ENCODE measurements at places on chromosomes 2 and 18. TPM values are rescaled to one million over a fixed set of nuclear protein-coding genes. Genes with fewer than 3 reads are reported as not detected.
A peak's percentile ranks its signal among the peaks of the same experiment; 100 is the strongest.

- peak; percentile 68 for DNase-seq
Measured at GRCh38 chr2:144372410-144373080, 147.4 kb downstream of the ZEB2 start.

The SPAG16 gene
- 27.7 TPM for polyA plus RNA-seq

GRCh38 chr2:24046599-24046929 is 627 bp downstream of the WDCP start:
- DNase-seq, result peak; percentile 64

GRCh38 chr2:230798769-230799399 is 65.9 kb upstream of the ITM2C start:
- peak; percentile 77 for DNase-seq

GRCh38 chr2:207257251-207258250 is 91.8 kb upstream of the KLF7 start:
- DNase-seq, result peak; percentile 21

DNA sequence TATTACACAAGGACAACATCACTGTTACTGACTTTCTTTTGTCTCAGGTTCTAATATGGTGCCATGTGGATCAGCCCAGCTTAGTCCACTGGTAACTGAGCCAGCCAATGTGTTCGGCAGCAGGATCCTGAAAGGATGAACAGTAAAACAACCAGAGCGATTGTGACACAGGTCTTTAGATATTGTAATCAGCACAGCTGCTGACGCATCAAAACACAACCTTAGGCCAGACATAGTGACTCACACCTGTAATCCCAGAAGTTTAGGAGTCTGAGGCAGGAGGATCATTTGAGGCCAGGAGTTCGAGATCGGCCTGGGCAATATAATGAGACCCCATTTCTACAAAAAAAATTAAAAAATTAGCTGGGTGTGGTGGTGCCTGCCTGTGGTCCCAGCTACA is 183.4 kb upstream of the CDH20 start:
- DNase-seq, result no peak

The NYAP2 gene
- not detected for polyA plus RNA-seq

GRCh38 chr2:233059797-233060500 is at the start of gene INPP5D:
Gene INPP5D (plus strand): TSS chr2:233060342. CDS start chr2:233060479, 137 bp downstream.
- no peak for DNase-seq

DNA sequence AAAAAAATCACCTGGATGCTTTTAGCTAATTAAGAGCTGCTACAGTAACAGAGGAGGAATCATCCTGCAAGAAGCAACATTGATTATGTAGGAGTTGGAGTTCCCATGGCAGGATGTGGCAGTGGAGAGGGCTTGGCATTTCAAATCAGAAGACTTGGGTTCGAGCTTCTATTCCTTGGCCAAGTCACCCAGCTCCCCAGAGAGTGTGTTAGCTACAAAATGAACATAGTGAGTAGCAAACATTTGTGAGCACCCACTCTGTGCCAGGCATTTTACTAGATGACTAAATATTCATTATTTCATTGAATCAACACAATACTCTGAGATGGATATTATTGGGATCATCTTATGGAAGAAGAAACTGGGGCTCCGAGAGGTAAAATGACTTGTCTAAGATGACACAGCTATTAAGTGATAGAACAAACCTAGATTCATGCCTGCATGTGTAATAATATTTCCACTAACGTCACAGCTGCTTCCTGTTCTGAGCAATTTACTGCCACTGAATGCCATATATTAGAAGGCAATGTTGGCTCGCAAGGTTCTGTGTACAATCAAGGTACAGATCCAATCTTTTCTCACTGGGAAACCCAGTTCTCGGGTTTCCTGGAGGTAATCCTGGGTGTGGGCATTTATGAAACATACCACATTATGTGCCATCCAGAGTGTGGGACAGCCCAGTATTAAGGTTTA is 18.0 kb downstream of the NTSR2 start:
- peak; percentile 6 for DNase-seq

The KCNS3 gene
- 2.5 TPM for polyA plus RNA-seq

Data from GM23248 (cell line).